ENCODE measurements at places on chromosomes 5 and 9.

- no peak for DNase-seq
Observed at GRCh38 chr5:27087747-27088146, 49.4 kb upstream of the CDH9 start.

DNA sequence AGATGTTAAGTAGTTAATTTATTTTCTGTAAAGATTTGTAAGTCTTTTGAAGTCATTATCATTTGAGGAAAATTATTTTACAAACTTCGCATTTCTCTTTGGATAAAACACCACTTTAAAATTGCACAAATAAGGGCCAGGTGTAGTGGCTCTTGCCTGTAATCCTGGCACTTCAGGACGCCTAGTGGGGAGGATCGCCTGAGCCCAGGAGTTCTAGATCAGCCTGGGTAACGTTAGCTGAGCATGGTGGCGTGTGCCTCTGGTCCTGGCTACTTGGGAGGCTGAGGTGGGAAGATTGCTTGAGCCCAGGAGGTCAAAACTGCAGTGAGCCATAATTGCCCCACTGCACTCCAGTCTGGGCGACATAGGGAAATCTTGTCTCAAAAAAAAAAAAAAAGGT, 185.5 kb downstream of the KDM4C start:
- no peak for DNase-seq

- peak; percentile 11 for DNase-seq
Observed at GRCh38 chr9:2859776-2860379, 16.0 kb upstream of the PUM3 start.

DNA sequence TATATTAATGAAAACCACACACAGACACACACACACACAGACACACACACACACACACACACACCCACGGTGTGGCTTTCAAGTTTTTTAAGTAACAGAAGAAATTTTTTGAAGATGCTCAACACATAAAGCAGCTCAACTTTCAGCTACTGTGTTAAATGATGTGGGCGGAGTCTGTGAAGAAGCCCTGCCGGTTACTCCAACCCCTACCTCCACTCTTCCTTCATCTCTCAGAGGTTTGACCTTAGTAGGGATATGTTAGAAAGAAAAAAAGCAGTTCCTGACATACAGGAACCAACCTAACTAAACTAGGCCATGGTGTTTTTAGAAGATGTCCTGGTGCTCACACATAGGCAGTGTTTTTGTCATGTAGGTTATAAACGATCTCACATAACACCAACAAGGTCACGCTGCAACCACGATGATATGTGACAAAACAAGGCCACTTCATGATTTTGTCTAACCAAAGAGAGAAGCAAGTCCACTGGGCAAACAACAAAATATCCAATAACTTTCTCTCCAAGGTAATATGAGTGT, 112.8 kb downstream of the EMB start:
- no peak for DNase-seq

DNA sequence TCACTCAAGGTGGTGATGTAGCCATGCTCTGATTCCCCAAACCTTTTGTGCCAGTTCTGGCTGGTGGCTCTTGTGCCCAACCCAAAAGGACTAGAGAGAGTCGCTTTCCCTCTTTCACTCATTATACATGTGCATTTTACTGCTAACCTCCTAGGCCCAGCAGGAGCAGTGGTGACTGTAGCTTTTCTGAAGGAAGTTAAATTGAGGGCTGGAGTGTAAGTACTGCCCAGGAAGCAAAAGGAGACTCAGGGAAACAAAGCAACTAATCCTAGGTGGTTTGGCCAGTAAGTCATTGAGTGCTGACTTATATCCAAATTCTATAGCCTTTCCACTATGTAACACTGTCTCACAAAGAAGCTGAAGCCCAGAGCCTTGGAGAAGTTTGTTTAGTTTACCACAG, 194.4 kb upstream of the ZNF462 start:
- no peak for DNase-seq

- no peak for DNase-seq
Observed at GRCh38 chr9:89886281-89886700, 281.5 kb downstream of the GADD45G start.

DNA sequence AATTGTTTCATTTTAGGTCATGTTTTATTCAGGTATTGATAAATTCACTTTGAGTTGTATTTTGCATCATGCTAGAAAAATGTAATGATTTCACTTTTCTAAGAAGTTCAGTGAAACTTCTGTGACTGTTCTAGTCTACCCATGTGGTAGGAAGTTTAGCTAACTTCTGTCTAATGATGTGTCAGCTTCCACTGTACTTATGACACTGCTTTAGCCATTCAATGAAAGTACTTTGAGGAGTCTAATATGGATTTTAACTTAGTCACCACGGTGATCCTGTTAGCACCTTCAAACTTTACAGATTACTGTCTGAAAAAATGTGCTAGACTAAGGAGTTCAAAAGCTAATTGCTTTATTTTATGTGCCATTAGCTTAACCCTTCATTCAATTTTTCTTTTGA, 1510.5 kb upstream of the CDH9 start:
- no peak for DNase-seq

DNA sequence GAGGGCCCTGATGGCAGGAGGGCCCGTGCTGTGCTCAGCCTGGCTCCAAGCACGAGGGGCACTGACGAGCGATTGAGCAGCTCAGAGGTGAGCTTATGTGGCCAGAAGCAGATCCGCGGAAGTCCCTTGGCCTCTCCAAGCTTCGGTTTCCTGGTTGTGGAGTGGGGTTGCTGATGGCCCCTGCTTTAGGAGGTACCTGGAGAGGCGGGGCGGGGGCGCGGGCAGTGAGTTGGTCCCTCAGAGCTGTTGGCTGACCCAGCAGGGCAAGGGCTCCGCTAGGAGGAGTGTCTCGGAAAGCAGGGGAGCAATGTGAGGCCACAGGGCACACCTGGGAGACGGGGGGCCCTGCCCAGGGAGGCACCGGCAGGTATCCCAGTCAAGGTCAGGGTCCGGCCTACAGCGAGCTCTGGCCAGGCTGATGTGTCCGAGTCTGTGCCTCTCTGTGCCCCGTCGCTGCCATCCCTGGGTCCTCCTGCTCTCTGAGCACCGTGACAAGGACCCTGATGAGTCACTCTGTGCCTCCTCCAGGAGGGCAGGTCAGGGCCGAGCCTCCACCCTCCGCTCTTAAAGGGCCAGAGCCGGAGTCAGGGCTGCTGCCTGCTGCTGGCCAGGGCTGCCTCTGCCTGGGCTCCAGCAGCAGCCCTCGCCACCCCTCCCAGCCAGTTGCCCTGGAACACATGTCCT, 14.8 kb downstream of the NCS1 start:
- DNase-seq, result no peak

DNA sequence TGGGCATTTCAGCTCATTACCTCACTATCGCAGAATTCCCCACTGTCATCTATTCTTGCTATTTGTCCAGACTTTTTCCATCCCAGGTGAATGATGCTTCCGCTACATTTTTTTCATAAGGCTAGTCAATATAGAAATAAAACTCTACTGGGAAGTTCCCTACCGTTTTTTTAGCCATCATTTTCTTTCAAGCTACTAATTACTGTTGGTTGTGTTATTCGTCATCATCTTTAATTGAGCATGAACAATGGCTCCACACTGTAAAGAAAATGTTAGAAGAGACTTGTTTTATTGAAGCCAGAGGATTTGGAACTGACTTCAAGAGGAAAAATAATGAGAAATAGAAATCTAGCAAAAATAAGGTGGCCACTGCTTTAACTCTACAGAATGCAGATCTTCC, 265.0 kb downstream of the ZNF608 start:
- no peak for DNase-seq

- no peak for DNase-seq
Observed at GRCh38 chr5:11497651-11498050, 406.6 kb downstream of the CTNND2 start.

- no peak for DNase-seq
Observed at GRCh38 chr5:160251406-160252155, 22.3 kb downstream of the FABP6 start.

GRCh38 chr5:108260117-108260857, 121.6 kb downstream of the FBXL17 start:
- peak; percentile 37 for DNase-seq

- DNase-seq, result no peak
Observed at GRCh38 chr5:14328144-14328543, 185.0 kb downstream of the TRIO start.

GRCh38 chr5:69295088-69295754, 37.4 kb downstream of the CCDC125 start:
- no peak for DNase-seq

GRCh38 chr9:37430841-37431597, 8.5 kb downstream of the GRHPR start:
- DNase-seq, result no peak

DNA sequence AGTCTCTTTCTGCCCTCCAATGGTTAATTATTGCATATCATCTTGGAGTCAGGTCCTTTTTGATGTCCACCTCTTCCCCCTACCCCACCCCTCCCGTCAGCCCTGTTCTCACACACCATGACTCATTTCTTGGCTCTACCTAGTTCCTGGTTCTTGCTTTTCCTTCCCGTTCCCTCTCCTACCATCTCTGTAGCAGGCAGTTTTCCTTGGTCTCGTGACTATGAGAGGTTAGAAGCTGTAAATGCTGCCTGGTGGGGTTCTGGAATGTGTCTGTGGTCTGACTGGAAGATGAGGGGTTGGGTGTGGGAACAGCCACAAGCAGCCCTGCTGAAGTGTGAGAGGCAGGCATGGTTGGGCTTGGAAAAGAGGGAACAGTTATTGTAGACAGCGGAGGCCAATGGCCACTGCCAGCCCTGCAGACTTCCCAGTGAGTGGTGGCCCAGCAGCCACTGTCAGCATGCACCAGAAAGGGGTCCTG, 18.2 kb downstream of the SLC22A5 start:
- no peak for DNase-seq

DNA sequence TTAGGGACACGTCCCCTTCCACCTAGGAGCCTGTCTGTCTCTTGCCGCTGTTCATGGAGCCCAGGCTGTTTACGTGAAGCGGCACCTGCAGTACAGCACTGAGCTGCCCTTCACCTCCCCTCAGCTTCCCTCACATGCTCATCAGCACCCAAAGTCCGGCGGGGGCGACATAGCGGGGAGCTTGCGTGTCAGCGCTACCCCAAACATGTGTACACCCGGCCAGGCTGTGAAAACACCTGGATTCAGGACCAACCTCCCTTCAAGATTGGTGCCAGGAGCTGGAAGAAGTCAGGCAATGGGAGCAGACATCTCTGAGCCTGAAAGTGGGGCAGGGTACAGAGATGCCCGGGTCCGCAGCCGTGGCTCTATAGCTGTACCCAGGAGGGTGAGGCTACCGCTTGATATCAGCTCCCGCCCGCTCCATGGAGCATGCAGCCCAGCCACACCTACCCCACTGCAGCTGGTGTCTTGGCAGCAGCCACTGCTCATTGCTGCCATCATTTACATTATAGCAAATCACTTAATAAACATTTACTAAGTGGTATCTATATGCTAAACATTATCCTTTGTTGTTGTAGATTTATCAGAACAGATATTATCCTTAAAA, 712.1 kb downstream of the CDH9 start:
- no peak for DNase-seq

- DNase-seq, result no peak
Observed at GRCh38 chr9:37066139-37066725, 32.2 kb upstream of the PAX5 start.

DNA sequence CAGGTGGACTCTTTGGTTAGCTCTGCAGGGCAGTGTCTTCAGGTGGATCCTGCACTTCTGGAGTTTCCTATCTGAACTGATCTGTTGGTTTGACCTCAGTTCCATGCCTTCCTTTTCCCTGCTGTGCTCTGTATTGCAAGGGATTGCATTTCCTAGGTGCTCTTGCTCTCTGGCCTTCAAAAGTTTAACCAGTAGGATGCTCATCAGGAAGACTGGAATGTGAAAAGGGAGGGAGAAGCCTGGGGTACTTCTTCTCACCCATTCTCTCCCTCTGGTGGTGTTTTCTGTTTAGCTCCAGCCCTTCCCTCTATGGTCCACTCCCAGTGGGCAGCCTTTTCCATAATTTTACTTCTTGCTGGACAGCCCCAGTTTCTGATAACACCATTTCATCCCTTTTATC, 78.5 kb downstream of the ZNF618 start:
- no peak for DNase-seq

GRCh38 chr9:69122549-69123141, 51.4 kb upstream of the TJP2 start:
- no peak for DNase-seq

DNA sequence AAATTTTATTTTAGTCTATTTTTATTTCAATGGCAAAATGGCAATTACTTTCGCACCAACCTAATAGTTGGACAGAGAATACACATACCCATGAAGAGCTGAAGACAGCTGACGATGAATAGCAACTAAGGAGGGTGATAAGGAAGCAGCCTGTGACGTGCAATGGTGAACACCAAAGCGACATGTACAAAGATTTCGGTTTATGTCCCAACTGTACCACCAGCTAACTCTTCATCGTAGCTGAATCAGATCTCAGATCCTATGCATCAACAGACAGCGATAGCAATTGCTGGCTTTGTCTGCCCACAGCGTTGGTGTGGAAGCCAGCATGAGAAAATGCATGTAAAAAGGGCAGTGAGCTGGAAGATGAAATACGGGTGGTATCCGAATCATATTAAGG, 130.6 kb upstream of the ANKH start:
- DNase-seq, result no peak

GRCh38 chr9:75464726-75465125, 376.4 kb downstream of the OSTF1 start:
- DNase-seq, result no peak

DNA sequence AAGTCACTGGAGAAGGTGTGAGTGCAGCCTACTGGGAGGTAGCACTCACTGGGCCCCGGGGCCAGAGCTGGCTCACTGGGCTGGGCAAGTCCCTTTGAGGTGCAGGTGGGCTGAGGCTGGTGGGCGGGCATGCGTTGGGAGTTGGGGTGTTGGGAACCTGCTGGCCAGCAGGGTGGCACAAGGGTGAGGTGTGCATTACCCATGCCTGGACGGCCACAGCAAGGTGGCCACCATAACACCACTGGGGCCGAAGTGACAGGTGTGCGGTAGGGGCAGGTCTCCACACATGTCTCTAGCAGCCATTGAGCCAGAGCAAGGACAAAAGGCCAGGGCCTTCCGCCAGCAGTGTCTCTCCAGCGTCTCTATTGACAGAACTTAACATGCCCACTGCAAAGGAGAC, 22.6 kb downstream of the PRRT1B start:
- no peak for DNase-seq
